AG08395 (cell line): ENCODE measurements at places on chromosomes 6 and 20.
A peak's percentile ranks its signal among the peaks of the same experiment; 100 is the strongest.

- DNase-seq: no peak
Observed at GRCh38 chr6:135052939-135053338, 1.7 kb downstream of the HBS1L start.

DNA sequence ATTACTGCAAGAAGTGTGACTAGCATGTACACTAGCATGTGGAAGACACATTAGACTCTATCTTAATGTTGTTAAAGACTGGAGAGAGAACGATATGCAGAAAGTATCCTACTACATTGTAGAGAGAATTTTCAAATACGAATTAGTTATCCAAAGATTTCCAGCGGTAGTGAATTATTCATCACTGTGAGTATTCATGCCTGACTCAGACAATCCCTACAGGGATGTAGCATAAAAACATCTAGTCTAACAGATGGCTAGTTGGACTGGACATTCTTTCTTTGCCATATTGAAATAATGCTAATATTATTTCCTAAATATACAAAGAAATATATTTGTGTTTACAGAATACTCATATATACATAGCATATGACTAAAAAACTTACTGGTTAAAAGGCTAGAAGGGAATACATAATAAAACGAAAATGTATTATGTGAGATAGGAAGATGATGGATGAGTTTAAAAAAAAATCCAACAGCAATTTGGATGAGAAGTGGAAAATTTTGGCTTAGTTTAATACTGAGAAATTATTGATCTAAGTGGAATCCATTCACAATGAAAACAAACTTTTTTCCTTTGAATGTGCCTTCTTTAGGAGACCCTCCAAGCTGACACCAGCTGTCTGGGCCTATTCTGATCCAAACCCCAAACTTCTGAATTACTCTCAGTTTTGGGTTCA lies 580.7 kb downstream of the RFPL4B start:
- DNase-seq: no peak

DNA sequence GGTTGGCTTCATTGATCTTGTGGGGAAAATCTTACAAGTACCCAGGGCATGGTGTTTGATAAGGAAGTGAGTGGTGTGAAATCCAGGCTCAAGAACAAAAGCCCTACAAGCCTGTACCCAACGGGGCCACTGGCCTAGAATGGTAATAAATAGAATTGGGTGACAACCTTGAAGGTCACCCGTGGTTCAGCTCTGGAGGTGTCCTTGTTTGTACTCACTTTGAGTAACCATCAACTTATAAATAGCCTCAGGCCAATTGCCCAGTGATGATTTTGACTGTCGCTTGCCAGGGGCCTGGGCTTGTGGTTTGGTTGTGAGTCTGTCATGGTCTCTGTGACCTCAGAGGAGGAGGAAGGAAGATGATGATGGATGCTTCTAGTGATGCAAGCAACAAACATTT lies 87.8 kb downstream of the PHACTR3 start:
- DNase-seq: no peak

DNA sequence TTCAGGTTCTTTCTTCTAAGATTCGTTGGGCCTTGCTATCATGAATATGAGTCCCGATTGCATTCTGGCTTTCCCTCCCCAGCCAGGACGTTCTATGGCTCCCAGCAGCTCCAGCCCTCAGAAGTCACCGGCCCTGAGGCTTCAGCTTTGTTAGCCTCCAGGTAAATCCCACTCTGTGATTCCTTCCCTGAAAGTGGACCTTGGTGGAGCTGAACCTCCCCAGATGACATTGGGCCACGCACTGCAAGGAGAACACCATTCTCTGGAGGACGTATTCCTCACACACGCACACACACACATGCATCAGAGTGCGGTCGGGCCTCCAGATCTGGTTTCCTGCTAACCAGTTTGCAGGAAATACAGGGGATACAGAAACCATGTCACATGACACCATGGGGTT lies 487.3 kb upstream of the CDH4 start:
- DNase-seq: no peak

DNA sequence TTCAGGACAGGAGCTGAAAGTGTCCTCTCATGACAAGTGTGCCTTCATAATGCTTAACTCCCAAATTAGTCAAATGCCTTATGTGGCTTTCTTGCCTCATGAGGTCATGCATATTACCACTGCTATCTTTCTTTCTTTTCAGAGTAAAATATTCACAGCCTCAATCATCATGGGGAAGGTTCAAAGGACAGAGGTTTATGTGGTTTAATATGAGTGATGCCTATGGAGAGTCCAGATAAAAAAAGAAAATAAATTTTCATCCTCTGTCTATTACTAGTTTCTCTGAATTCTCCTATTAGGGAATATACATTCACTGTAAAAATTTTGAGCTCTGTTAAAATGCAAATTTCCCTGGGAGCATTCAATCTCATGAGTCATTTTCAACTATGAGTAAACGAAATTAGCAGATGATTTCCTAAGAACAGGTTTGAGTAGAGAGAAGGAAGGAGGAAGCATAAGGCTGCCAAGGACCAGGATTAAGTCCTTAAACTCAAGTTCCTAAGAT lies 396.9 kb upstream of the ADGRB3 start:
- DNase-seq: no peak

GRCh38 chr6:168442646-168443045 lies 1.7 kb downstream of the SMOC2 start:
- DNase-seq: no peak

DNA sequence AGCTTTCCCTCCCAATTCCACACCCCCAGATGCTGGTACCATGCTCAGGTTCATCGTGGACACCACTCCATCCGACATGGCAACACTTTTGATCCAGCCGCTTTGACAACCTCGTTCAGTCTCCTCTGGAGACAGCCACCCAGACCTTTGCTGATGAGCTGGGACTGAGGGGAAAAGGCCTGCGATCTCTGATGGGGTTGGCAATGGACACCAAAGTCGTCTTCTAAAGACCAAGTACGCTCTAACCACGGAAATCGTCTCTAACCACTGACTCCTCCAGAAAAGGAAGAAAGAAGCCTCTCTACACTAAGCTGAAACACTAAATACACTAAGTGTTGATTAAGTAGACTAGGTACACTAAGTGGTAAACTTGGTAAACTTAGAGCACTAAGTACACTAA lies 26.1 kb upstream of the HLA-E start:
- DNase-seq: no peak

DNA sequence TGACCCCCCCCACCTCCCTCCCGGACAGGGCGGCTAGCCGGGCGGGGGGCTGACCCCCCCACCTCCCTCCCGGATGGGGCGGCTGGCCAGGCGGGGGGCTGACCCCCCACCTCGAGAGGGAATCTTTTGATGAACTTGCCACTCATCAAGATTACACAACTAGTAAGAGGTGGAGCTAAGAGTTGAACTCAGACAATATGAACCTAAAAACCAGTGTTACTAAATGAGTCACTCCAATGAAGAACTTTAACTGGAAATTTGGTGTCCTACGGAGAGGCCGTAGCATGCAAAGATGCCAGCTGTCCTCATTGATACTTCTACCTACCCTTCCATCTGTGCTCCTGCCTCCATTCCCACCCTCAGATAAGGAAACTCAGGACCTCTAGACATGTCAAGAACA lies 42.8 kb downstream of the PFDN4 start:
- no peak for DNase-seq

DNA sequence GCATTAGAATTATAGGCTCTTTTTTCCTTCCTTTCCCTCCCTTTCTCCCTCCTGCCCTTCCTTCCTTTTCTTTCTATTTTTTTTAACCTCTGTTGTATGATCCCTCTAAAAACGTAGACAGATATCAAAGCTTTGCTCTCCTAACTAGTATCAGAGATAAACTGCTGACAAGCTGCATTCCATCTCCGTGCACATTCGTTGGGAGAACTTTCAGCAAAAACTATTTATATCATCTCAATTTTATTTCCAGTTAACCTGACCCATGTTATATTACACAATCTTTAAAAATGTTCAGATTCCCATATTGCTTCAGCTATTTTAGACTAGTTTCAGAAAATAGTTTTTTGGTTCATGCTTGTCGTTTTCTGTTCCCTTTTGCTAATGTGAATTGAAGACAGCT lies 47.3 kb downstream of the RNF217 start:
- peak; percentile 16 for DNase-seq

GRCh38 chr20:44662261-44662660 lies 10.8 kb upstream of the ADA start:
- DNase-seq: no peak

GRCh38 chr6:121497970-121498375 lies 62.5 kb downstream of the GJA1 start:
- no peak for DNase-seq

DNA sequence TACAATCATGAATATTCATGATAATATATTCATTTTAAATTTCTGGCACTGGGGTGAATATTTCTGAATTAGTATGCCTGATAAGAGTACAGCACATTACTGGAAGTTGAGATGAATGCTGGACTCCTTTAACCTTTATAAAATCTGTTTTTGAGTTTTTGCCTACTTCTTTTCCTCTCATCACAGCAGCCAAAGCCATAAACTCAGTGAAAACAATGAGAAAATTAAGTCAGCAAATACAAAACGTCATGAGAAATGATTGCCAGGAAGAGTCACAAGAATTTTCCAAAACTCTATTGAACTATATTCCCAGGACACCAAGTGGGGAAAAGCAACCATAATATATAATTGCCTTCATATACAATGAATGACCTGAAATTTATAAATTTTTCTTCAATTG lies 837.6 kb downstream of the TBC1D32 start:
- no peak for DNase-seq

DNA sequence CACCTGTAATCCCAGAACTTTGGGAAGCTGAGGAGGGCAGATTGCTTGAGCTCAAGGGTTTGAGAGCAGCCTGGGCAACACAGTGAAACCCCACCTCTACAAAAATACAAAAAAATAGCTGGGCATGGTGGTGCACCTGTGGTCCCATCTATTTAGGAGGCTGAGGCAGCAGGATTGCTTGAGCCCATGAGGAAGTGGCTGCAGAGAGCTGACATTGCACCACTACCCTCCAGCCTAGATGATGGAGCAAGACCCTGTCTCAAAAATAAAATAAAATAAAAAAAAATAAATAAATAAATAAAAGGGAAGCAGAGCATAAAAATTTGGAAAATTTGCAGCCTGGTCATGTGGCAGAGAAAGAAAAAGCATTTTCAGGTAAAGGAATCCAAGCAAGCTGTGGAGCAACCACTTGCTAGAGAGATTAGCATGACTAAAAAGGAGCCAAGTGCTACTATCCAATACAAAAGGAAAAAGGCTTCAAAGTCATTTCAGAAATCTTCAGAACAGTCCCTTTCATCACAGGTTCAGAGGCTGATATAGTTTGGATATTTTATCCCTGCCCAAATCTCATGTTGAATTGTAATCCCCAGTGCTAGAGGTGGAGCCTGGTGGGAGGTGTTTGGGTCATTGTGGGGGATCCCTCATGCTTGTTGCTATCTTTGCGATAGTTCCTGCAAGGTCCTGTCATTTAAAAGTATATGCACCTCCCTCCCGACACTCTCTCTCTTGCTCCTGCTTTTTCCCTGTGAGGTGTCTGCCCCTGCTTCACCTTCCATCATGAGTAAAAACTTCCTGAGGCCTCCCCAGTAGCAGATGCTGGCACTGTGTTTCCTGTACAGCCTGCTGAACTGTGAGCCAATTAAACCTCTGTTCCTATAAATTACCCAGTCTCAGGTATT lies 11.2 kb upstream of the TTK start:
- DNase-seq: no peak

DNA sequence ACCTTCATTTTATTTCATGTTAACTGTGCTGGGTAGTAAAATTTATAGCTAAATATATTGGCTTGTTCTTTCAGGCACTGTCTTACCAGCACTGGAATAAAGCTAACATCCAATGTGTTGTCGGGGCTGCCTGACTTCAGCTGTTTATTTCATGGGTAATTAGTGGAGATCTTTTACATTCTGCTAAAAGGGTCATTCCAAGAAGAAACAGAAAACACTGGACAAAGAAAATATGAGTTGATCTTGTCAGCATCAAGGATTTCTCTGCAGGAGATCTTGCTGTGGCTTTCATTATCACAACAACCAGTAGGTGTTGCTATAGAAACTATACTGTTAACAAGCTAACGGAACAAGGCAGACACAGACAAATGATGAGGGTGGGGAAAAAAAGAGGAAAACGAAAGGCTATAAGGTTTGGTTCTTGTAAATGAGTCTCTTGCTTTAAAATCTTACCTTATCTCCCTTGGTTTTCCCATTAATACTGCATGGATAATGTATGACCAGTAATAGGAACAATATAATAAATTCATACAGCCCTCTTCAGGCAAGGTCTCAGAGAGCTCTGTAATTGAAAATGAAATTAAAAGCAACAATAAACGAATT lies 206.8 kb downstream of the SIM1 start:
- peak; percentile 45 for DNase-seq

DNA sequence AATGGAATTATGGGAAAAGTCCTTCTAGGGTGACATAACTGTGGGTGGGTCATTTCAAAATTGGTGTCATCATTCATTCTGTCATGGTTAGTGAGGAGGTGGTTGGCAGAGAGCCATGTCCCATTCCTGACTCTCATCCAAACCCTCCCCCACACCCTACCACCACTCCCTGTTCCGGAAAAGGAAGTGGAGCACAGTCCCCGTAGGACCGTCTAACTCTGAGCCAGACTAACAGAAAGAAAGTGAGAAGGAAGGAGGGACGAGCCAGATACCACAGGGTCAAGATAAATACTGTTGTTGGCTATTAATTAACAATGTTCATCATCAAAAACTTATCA lies 4.8 kb downstream of the TRIM10 start:
- peak; percentile 39 for DNase-seq

- no peak for DNase-seq
Observed at GRCh38 chr20:45469336-45470261, at the start of gene WFDC2. Gene WFDC2, plus strand, starts transcription at chr20:45469753. Its CDS starts 29 bp downstream, at chr20:45469782.

GRCh38 chr6:163281634-163282033 lies 132.9 kb upstream of the QKI start:
- no peak for DNase-seq

DNA sequence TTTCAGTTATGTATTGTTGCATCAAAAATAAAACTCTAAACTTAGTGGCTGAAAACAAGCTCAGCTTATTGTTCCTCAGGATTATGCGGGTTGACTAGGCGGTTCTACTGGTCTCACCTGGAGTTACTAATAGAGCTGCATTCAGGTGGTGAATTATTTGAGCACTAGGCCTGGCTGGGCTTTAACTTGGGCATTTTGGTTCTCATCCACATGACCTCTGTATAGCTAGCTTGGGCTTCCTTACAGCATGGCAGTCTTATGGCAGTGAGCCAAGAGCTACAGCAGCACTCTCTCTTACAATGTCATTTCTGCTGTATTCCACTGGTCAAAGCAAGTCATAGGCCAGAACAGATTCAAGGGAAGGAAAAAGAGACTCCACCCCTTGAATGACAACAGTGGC lies 1.6 kb downstream of the PGBD1 start:
- DNase-seq: no peak
